Natural killer cell (primary cell): ENCODE measurements at places on chromosomes 2 and 18. TPM values are rescaled to one million over a fixed set of nuclear protein-coding genes. Genes with fewer than 3 reads are reported as not detected.

The MARCHF4 gene
- not detected for total RNA-seq

The TMEM178A gene
- 0.21 TPM for total RNA-seq

The VAMP5 gene
- 36.7 TPM for total RNA-seq

The DES gene
- total RNA-seq, result not detected

The LIPG gene
- not detected for total RNA-seq

The DTNA gene
- 0.33 TPM for total RNA-seq
